Hypothalamus (tissue), 51 donors: ENCODE measurements at places on chromosomes 5 and 9.

DNA sequence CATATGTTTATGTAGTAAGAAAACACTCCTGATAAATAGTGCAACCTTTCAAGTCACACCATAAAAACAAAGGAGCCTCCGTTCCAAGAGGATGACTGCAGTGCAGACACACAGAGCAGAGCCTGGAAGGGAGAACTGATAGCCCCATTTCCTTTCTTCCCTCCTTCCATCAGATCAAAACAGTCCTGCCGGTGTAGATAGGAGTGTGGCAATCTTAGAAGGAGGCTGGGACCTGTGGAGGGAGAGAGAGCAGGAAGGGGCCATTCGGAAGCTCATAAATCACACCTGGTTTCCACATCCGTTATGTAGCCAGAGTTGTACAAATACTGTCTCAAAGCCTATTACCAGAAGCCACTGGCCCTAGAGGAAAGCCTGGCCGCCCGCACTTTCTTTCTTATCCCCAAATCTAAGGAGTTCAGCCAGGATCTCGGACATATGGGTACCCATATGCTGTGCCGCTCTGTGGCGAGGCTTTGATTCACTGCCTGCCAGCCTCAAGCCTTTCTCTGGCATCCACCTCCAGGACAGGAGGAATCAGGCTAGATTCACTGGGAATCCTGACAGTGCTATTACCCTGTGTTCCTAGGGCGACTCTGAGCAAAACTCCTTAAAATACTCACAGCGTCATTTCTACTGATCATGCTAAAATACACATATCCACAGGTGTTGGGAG, 26.9 kb downstream of the DAP start:
- no peak for DNase-seq

DNA sequence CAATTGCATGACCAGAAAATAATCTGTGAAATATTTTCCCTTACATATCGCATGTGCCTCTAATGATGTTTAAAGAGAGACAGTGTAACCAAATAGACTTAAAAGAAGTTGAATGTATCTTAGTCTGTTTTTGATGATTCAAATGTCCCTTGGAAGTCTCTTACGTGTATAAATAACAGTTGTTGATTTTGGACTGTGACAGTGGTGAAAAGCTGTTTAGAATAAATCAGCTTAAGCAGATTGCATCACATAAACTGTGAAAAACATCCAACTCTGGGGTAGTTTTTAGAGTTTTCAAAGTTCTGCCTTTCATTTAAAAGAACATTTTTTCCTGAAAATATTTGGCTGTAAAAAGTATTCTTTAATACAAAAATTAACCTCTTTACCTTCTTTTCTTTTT, 301.1 kb downstream of the PRR16 start:
- DNase-seq = no peak

GRCh38 chr5:55734658-55735057, 3.2 kb upstream of the DDX4 start:
- no peak for DNase-seq

DNA sequence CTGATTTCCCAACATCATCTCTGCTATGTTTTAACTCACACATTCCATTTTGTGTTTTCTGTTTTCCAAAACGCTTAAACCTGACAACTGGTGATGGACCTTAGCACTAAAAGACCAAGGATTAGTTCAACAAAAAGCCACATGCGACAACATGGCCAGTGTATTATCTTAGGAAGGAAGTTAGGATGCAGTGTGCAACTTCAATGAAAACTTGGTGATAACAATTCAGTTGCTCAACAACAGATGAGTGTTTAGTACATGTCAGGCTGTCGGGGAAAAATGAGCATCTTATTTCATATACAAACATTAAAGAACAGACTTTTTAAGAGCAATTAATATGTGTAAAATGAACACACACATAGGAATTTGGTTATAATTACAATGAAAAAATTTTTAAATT, 780.0 kb downstream of the SEMA5A start:
- no peak for DNase-seq

- no peak for DNase-seq
These were observed 48.7 kb upstream of the CEMIP2 start for GRCh38 chr9:71816916-71817451.

GRCh38 chr9:70123695-70124094, 80.0 kb downstream of the MAMDC2 start:
- DNase-seq = no peak

DNA sequence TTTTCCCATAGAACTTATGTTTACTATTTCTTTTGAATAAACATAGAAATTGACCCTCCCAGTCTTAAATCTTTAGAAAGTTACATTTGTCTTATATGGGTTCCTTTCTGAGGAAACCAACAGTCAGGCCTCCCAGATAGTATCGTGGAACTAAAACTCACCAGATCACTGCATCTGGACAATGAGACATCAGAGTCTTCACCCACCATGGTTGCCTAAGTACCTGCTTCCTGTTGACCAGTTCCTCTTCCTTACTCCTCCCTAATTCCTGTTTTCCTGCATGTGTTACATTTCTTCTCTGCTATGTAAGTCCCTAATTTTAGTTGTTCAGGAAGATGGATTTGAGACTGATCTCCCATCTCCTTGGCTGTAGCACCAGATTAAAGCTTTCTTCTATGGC, 462.2 kb downstream of the DIRAS2 start:
- DNase-seq = no peak

DNA sequence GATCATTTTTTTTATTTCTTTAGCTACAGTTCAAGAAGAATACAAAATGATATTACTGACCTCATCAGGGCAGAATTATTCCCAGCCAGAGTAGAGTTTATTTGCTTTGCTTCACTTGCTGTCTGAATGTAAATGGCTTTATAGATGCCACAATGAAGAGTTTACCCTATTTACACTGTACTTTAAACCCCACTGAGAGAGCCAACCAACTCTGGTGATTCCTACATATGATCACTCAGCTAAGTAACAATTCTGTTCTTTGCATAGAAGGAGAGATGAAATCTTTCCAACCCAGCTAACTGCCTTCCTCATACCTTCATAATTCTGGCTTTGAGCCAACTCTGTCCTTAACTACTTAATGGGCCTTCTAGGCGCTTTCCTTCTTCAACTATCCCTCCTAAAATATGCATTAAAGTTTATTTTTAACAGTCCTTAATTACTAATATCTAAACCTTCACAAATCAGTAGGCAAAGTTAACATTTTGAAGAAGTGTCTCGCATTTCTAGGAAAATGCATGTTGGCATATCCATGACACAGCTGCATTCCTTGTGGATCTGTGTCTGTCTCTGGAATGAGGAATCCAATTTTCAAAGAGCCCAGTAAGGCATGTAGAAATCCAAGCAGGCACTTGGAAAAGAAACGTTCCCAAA, 284.8 kb upstream of the GRAMD2B start:
- no peak for DNase-seq

GRCh38 chr5:78576376-78576775, 72.2 kb downstream of the LHFPL2 start:
- no peak for DNase-seq

DNA sequence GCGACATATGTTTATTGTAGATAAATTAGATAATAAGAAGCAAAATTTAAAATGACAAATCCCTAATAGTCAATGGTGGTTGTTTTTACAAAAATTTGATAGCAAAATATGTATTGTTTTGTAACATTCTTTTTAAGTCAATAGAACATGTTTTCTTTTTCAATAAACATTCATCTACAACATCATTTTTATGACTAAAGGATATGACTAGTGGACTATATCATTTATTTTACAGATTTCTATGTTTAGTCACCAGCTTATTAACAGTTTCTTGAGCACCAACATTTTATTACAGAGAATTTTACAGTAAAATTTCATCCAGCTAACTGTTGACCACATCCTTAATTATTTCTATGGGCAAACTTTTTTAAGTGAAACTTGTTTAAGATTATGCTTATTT, 114.7 kb upstream of the IL7R start:
- DNase-seq = no peak

- DNase-seq = no peak
These were observed 31.9 kb upstream of the ZNF622 start for GRCh38 chr5:16497546-16497945.

DNA sequence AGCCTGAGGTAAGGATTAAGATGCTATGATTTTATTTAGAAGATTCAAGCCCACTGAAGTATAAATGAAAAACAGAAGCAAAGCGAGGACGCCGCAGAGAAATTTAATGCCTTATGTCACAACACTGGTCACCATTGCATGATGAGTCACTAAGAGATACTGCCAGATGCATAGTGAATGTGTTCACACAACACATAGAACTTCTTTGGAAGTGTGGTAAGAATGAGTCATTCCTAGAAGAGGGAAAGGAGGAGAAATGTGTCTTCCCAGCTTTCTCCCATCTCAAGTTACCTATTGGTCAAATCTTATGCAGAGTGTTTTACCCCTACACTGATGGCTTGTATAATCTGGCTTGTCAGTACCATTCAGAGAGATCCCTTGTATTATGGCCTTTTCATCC, 465.3 kb upstream of the ARRDC3 start:
- no peak for DNase-seq
